ENCODE measurements at places on chromosomes 13 and 19. TPM values are rescaled to one million over a fixed set of nuclear protein-coding genes. Genes with fewer than 3 reads are reported as not detected.

GRCh38 chr19:5339950-5340636, 519 bp downstream of the PTPRS start:
- no peaks in the 10 kb centered on the region for H3K36me3 ChIP-seq
- peak overlapping the region; percentile 42 for H3K4me3 ChIP-seq
- no peaks in the 10 kb centered on the region for H3K4me1 ChIP-seq

- no peak for DNase-seq
- no peaks in the 10 kb centered on the region for H3K36me3 ChIP-seq
- H3K27me3 ChIP-seq = no peaks in the 10 kb centered on the region
- H3K4me1 ChIP-seq = no peaks in the 10 kb centered on the region
- H3K27ac ChIP-seq = no peak overlapping the region
Observed at GRCh38 chr13:34458756-34459715, 483.0 kb upstream of the NBEA start.

DNA sequence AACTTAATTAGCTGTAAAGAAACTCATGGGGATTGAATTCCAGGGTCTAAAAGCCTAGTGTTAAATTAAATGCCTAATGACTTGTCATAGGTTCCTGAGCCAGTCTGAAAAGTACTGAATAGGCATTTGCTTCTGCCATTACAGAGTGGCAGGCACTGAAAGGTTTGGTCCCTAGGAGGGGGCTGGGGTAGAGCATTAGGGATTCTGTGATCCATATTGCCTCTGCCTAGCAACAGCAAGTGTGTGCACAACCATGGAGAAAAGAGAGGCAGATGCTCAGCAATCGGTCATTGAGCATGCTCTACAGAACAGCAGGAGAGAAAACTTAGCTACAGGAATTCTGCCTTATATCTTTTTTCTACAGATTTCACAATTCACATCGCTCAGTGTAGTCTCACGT, 133.5 kb downstream of the TRPC4 start:
- DNase-seq = no peak
- H3K4me3 ChIP-seq = no peak overlapping the region
- no peak overlapping the region for H3K27ac ChIP-seq
- no peaks in the 10 kb centered on the region for H3K36me3 ChIP-seq
- H3K4me1 ChIP-seq = no peaks in the 10 kb centered on the region
- no peaks in the 10 kb centered on the region for H3K27me3 ChIP-seq

The ERICH6B gene
- not detected for total RNA-seq

DNA sequence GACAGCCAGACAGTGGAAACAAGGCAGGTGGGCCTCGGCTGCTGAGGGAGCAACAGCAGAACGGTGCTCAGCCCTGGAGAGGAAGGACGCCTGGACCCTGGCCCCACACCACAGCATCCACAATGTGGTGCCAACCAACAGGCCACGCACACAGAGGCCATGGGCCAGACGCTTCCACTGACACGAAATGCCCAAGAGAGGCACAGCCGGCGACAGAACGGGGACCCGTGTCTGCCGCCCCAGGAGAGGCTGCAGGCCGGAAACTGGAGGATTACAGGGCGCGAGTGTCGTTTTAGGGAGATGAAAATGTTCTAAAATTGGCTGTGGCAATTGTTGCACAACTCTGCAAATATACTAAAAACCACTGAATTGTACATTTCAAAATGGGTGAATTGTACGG, 69.7 kb downstream of the RASA3 start:
- DNase-seq = no peak
- no peaks in the 10 kb centered on the region for H3K36me3 ChIP-seq
- H3K4me3 ChIP-seq = no peak overlapping the region
- peak overlapping the region; percentile 89 for H3K27ac ChIP-seq

- H3K4me1 ChIP-seq = no peaks in the 10 kb centered on the region
- no peak for DNase-seq
- no peak overlapping the region for H3K4me3 ChIP-seq
- H3K27ac ChIP-seq = no peak overlapping the region
- H3K36me3 ChIP-seq = no peaks in the 10 kb centered on the region
Observed at GRCh38 chr13:45564133-45564776, 51.3 kb downstream of the ERICH6B start.

GRCh38 chr13:87124785-87125074, 546.4 kb upstream of the SLITRK5 start:
- H3K27ac ChIP-seq = no peak overlapping the region
- no peak overlapping the region for H3K4me3 ChIP-seq
- H3K4me1 ChIP-seq = no peaks in the 10 kb centered on the region
- no peaks in the 10 kb centered on the region for H3K36me3 ChIP-seq

- no peaks in the 10 kb centered on the region for H3K36me3 ChIP-seq
- H3K4me1 ChIP-seq = no peaks in the 10 kb centered on the region
- no peak overlapping the region for H3K27ac ChIP-seq
- H3K27me3 ChIP-seq = peaks cover 4% of the 10 kb centered on the region
Observed at GRCh38 chr19:47542030-47542475, 27.2 kb upstream of the NAPA start.

DNA sequence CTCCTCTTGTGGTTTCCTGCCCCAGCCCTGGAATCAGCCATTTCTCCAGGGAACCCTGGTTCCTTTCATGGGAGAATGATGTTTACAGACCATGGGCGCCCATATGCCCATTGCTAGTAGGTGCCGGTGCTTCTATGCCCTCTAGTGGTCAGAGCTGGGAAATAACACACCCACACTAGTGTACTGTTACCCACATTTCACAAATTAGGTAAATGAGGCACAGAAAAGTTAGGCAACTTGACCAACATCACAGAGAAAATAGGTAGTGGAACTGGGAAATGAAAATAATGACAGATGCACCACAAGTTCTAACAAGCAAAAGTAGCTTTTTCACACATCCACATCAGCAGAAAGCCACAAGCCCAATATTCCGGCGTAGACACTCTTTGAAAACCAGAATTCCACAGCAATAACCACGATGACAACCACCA, 1.3 kb upstream of the CEACAM3 start:
- H3K4me3 ChIP-seq = no peak overlapping the region
- no peaks in the 10 kb centered on the region for H3K4me1 ChIP-seq
- no peaks in the 10 kb centered on the region for H3K27me3 ChIP-seq
- H3K27ac ChIP-seq = no peak overlapping the region

GRCh38 chr13:25151626-25152195, 20.4 kb downstream of the AMER2 start:
- no peaks in the 10 kb centered on the region for H3K27me3 ChIP-seq
- H3K27ac ChIP-seq = no peak overlapping the region
- no peak overlapping the region for H3K4me3 ChIP-seq
- DNase-seq = no peak

DNA sequence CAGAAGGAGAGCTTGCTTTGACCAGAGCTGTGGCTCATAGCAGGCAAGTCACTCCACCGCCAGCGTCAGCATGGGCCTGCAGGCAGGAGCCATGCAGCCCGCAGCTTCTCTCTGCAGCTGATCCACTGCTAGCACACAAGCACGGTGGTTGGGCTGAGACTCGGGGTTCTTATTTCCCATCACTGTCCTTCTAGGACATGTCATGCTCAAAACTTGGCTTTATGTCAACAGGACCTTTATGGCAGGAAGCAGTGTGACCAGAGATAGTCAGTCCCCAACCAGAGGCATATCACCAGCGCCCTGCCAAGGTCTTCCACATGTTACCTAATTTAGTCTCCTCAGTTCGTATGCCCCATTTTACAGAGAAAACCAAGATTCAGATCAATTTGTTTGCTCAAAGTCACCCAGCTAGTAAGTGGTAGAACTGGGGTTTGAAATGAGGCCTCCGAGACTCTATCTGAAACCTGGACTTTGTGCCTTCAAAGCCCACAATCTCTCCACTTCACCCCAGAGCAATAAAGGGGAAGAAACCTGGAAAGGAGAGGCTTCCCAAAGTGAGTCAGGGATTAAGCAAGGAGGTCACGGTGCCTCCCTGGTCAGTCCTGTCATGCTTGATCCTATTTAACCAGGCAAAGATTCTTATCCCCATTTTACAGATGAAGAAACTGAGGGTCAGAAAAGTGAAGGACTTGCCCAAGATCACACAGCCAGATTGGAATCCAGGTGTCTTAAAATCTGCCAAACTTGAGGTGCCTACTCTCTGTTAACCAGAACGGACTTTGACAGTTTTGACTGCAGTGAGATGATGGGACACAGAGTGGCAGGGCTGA, 5.1 kb downstream of the TMEM272 start:
- no peaks in the 10 kb centered on the region for H3K36me3 ChIP-seq
- H3K4me3 ChIP-seq = no peak overlapping the region
- no peak for DNase-seq
- H3K4me1 ChIP-seq = no peaks in the 10 kb centered on the region
- no peaks in the 10 kb centered on the region for H3K27me3 ChIP-seq
- no peak overlapping the region for H3K27ac ChIP-seq

- H3K27me3 ChIP-seq = no peaks in the 10 kb centered on the region
- no peaks in the 10 kb centered on the region for H3K36me3 ChIP-seq
- H3K4me3 ChIP-seq = no peak overlapping the region
Observed at GRCh38 chr19:31095100-31095804, 254.0 kb downstream of the TSHZ3 start.

The ZNF844 gene
- total RNA-seq = 12.4 TPM

DNA sequence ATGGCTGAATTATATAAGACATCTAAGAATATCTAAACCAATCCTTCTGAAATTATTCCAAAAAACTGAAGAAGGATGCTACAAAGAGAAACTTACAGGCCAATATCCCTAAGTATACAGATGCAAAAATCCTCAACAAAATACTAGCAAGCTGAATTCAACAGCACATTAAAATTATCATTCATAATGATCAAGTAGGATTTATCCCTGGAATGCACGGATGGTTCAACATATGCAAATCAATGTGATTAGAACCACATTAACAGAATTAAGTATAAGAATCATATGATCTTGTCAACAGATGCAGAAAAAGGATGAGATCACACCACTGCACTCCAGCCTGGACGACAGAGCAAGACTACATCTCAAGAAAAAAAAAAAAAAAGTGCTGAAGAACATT, 13.3 kb downstream of the ZNF560 start:
- no peaks in the 10 kb centered on the region for H3K4me1 ChIP-seq
- H3K27me3 ChIP-seq = no peaks in the 10 kb centered on the region
- no peak overlapping the region for H3K27ac ChIP-seq
- H3K4me3 ChIP-seq = no peak overlapping the region
- no peak for DNase-seq

The CEACAM19 gene
- 6.1 TPM for total RNA-seq

DNA sequence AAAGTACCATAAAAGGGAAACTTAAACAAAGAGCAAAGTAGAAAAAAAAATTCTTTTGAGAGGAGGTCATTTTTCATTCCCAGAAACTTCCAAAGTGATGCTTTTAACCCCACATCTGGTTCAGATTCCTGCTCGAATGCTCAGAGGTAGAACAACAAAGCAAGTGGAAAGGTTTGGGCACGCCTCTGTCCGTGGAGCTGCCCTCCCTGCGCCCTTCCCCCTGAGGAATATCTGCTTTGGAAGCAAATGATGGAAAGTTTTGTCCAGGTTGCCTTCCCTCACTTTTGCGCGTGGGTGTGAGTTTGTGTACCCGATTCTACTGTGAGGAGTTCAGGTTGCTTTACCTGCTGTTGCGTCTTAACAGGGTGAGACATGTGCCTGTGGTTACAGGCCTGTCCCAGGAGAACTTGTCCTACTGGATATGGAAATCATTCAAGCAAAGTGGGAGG, 110.2 kb downstream of the KLF5 start:
- peak; percentile 53 for DNase-seq
- peak overlapping the region; percentile 91 for H3K27ac ChIP-seq
- no peaks in the 10 kb centered on the region for H3K36me3 ChIP-seq
- H3K27me3 ChIP-seq = no peaks in the 10 kb centered on the region
- no peak overlapping the region for H3K4me3 ChIP-seq
- H3K4me1 ChIP-seq = peaks cover 17% of the 10 kb centered on the region

The CCDC169 gene
- 1.3 TPM for total RNA-seq

GRCh38 chr13:46756977-46757376, 40.0 kb downstream of the ESD start:
- no peaks in the 10 kb centered on the region for H3K36me3 ChIP-seq
- no peak for DNase-seq
- H3K4me3 ChIP-seq = no peak overlapping the region
- H3K27ac ChIP-seq = peak overlapping the region; percentile 7
- H3K4me1 ChIP-seq = peaks cover 18% of the 10 kb centered on the region

DNA sequence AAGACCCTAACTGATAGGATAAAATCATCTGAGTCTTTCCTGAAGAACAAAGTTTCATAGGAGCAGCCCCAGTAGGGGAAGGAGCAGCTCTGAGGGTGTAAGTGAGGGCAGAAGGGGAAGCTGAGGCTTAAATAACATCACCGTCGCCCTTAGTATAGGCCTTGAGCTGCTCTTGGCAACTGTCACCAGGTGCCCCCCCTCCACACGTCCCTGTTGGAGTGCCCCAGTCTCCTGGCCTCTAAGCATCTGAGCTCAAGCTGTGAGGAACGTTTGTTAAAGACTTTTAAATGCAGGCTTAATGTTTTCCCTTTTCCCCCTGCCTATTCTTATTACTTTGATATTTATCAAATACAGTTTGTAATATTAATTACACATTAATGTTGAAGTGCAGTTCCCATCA, 170.6 kb downstream of the ZIC5 start:
- no peak for DNase-seq
- no peak overlapping the region for H3K4me3 ChIP-seq
- H3K27me3 ChIP-seq = no peaks in the 10 kb centered on the region
- H3K27ac ChIP-seq = no peak overlapping the region

The ANGPTL8 gene
- total RNA-seq = not detected

GRCh38 chr13:31167490-31167889, 5.8 kb upstream of the HSPH1 start:
- H3K27me3 ChIP-seq = no peaks in the 10 kb centered on the region
- DNase-seq = no peak
- H3K4me3 ChIP-seq = no peak overlapping the region
- H3K36me3 ChIP-seq = no peaks in the 10 kb centered on the region

GRCh38 chr13:53254500-53254899, 225.9 kb downstream of the OLFM4 start:
- no peaks in the 10 kb centered on the region for H3K36me3 ChIP-seq
- DNase-seq = no peak
- no peak overlapping the region for H3K27ac ChIP-seq
- no peaks in the 10 kb centered on the region for H3K27me3 ChIP-seq
- no peaks in the 10 kb centered on the region for H3K4me1 ChIP-seq

DNA sequence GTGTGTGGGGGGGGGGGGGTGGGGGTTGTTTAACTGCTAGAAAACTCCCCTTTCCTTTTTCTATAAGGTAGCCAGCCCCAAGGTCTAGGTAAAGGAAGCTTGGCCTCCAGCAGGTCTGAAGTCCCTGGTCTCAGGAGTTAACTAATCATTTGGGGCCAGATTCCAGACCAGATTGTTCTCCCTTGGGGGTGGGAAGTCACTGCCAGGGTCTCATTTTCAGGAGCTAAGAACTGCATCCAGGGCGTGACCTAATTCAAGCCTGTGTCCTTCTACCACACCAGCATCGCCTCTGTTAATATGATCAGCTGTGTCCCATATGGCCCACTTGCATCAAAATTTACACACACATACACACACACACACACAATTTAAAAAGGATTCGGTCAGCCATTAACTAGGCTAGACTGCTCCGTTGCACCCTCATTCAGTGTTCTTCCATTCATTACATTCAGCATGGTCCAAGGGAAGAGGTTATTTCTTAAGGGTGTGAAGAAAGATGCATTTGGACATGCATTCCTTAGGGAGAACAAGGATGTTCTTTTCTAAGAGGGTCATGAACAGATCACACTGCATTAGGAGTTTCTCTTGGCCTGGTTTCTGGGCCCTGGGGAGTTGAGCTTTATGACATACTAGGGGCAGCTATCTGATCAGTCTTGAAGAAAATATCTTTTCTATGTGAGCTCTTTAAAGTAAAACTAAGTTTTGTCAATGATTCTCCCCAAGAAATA, 91.0 kb downstream of the FGF14 start:
- no peaks in the 10 kb centered on the region for H3K27me3 ChIP-seq
- no peak for DNase-seq
- H3K36me3 ChIP-seq = no peaks in the 10 kb centered on the region
- no peak overlapping the region for H3K4me3 ChIP-seq
- no peak overlapping the region for H3K27ac ChIP-seq

The C19orf33 gene
- 111 TPM for total RNA-seq

GRCh38 chr13:50513300-50513877, 330.1 kb downstream of the DLEU7 start:
- H3K4me1 ChIP-seq = peaks cover 5% of the 10 kb centered on the region
- peak; percentile 70 for DNase-seq
- no peaks in the 10 kb centered on the region for H3K36me3 ChIP-seq
- peak overlapping the region; percentile 85 for H3K27ac ChIP-seq
